ENCODE measurements at places on chromosomes 6 and 20. TPM values are rescaled to one million over a fixed set of nuclear protein-coding genes. Genes with fewer than 3 reads are reported as not detected.

GABRR2 gene
- total RNA-seq: under 0.01 TPM

GRCh38 chr6:33333666-33334065 lies 16.1 kb upstream of the ZBTB22 start:
- DNase-seq: no peak

GRCh38 chr20:18395544-18395943 lies 71.3 kb downstream of the DZANK1 start:
- DNase-seq: no peak

GRCh38 chr6:56529594-56530191 lies 113.0 kb downstream of the DST start:
- no peak for DNase-seq

DNA sequence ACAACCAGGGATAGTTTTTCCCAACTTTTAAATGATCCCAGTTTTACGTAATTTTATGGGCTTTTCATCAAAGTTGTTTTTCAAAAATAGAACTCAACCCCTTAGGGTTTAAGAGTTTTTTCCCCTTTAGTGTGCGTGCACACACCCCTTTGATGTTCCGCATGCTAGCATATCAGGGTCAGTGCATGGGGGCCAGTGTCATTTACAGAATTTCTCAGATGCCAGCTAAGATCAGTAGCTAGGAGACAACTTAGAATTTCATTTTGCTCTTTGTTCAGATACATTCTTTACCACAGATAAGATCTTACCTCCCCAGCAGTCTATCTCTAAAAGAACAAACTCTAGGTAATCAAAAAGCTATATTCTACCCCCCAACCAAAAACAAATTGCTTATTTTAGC lies 238.5 kb upstream of the SASH1 start:
- no peak for DNase-seq

- DNase-seq: no peak
Measured at GRCh38 chr20:63053432-63054102, 46.8 kb upstream of the BHLHE23 start.

ADGB gene
- total RNA-seq: under 0.01 TPM

ADGRF5 gene
- total RNA-seq: 6.5 TPM

ENPP1 gene
- 0.41 TPM for total RNA-seq

DNA sequence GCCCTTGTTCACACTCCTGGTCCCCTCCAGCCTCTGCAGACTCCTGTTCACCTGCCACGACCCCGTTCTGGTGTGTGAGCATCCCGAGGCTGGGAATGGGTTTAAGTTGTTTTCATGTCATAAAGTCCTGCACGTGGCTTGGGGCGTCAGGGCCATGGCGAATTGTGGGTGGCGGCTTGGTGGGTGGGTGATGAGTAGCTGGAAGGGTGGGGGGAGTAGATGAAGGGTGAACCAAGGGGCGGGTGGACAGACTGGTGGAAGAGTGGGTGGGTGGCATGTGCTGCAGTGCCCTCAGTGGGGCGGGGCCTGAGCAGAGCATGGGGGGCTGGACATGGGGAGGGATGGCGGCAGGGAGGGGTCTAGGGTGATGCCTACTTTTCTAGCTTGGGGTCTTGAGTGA lies 54.3 kb downstream of the DLGAP4 start:
- no peak for DNase-seq

- no peak for DNase-seq
Measured at GRCh38 chr20:32135983-32136515, 26.5 kb downstream of the TM9SF4 start.

DNA sequence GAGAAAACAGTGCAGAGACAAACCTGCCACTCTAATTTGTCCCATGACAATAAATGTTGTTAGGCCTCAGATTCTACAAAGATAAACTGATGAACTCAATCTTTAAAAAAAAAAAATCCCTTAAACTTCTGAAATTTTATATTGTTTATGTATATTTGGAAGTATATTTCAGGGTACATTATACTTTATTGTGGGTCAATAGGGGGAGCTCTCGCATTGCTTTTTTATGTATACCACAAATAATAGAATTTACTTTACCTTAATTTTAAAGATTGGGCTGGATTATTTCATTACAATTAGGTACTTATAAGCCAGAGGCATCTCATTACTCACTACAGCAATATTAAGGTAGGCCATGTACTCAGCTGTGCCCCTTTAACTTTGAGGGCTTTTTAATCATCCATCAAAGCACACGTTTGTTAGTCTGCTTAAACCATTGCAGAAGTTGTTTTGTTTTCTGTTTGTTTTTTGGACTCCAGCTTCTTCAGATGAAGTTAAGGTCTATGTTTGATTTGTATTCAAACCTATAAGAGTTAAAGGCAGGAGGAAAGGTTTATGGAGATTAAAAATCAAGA lies 56.3 kb upstream of the EYA4 start:
- no peak for DNase-seq

- DNase-seq: no peak
Measured at GRCh38 chr6:4480788-4481735, 295.1 kb upstream of the CDYL start.

- no peak for DNase-seq
Measured at GRCh38 chr6:141946502-141946901, 186.2 kb upstream of the GJE1 start.

DNA sequence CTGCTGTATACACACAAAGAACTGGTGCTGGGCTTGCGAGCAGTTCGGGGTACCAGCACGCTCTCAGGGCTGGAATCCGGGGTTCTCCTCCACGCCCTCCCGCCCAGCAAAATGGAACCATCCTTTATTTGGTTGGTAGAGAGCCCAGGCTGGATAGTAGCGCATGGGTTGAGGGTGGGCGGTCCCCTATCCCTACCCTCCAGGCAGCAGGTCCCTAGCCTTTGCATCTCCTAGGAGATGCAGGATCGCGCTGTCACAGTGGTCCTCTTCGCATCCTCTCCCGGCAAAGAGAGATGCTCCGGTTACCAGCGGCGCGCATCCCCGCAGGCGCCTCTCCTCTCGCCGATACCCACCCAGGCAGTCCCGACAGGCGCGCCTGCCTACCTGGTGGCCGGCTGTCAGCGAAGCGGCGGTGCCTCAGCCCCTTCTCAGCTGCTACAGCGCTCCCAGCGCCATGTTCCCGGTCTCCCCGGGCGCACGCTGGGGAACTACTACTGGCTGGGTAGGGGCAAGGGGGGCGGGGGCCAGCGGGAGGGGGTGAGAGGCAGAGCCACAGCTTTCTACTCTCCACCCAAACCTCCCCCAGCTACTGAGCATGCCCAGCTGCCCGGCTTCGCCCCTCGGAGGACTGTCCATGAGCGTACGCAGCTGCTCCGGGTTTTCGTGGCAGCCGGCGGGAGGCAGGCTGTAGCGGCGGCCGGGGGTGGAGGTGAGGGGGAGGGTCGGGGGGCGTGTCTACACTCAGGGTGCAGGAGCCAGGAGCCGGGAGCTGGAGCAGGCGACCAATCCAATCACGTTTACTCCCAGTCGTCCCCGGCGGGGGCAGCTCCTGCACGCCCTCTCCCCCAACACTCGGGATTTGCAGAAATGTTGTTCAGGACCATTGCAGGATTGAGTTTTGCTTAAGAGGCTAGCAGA lies at the start of gene PAK5:
TSS of gene PAK5 (minus strand) at position 699 of the 918 bp plus-strand sequence. CDS start 194,748 bp downstream, outside the sequence.
- peak; percentile 44 for DNase-seq

- no peak for DNase-seq
Measured at GRCh38 chr6:138194287-138194686, 24.0 kb downstream of the PBOV1 start.

- no peak for DNase-seq
Measured at GRCh38 chr6:92777146-92777740, 642.1 kb downstream of the EPHA7 start.

- no peak for DNase-seq
Measured at GRCh38 chr20:59375541-59375940, 75.1 kb downstream of the EDN3 start.

DNA sequence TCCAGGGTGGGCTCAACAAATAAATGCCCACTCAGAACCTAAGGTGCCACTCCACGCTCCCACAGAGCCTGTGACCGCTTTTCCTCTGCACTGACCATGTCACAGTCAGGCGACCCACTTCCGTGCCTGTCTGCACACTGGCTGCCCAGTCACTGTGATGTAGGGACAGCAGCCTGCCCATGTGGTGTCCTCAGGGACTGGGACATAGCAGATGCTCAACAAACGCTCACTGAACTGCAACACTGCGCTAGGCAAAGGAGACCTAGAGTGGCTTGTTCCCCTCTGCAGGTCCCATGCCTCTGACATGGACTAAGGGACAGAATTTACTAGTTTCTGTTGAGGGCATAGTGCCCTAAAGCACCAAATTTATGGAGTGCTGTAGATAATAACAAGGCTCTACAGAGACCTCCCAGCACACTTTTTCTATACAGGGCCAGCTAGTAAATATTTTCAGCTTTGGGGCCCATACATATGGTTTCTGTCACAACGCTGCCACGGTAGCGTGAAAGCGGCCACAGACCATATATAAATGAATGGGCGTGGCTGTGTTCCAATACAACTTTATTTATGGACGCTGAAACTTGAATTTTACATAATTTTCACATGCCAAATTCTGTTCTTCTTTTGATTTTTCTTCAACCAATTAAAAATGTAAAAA lies 57.8 kb upstream of the MRPS10 start:
- DNase-seq: no peak

All from frontal cortex (tissue), 4 donors.